Right atrium auricular region (tissue), 2 donors: ENCODE measurements at places on chromosomes 2 and 18. TPM values are rescaled to one million over a fixed set of nuclear protein-coding genes. Genes with fewer than 3 reads are reported as not detected.

Gene MLPH
- 108 TPM for total RNA-seq

Gene UGT1A8
- not detected for total RNA-seq

Gene TTR
- not detected for total RNA-seq

GRCh38 chr2:88016086-88016959 is at the start of gene RNU2-63P:
RNU2-63P (minus strand) TSS chr2:88016547.
- H3K27ac ChIP-seq = peak within 1 kb of the TSS; percentile 71
- no peaks in the 10 kb centered on the region for H3K4me1 ChIP-seq
- no peaks in the 10 kb centered on the region for H3K27me3 ChIP-seq
- no peaks in the 10 kb centered on the region for H3K36me3 ChIP-seq
- H3K4me3 ChIP-seq = peak within 1 kb of the TSS; percentile 63

- no peaks in the 10 kb centered on the region for H3K27me3 ChIP-seq
- H3K4me3 ChIP-seq = no peak overlapping the region
- DNase-seq = no peak
- H3K4me1 ChIP-seq = no peaks in the 10 kb centered on the region
Measured at GRCh38 chr2:217494557-217494956, 508.2 kb downstream of the TNS1 start.

DNA sequence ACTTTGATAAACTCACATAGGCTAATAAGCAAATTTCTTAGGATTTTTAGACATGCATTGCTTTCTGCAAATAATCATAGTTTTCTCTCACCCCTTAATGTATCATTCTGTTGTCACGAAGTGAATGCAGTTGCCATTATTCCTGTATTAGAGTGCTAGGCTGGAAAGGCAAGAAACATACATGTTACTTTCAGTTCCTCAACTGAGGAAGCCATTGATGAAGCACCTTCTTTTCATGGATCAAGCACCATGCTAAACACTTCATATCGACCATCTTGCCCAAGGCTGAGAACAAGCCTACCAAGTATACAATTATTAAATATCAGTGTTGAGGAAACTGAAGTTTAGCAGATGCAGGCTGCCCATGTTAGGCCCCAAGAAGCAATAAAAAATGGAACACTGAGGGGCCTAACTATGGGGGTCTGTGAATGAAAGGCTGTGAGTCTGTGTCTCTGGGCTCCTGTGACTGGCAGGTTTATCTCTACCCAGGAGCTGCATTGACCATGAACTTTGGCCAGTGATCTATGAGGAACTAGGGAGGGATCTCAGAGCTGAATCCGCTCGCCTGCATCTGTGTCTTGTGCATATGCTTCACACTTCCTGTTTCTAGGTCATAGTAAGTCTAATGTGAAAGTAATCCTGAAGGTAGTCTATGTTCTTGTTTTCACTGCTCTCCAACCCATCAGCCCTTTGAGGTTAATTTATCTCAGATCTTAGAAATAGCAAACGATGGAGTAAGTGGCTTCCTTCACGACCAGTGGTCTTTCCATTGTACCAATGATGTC is 16.0 kb upstream of the TSPYL6 start:
- H3K27ac ChIP-seq = no peak overlapping the region
- no peaks in the 10 kb centered on the region for H3K27me3 ChIP-seq
- H3K36me3 ChIP-seq = no peaks in the 10 kb centered on the region
- DNase-seq = no peak

DNA sequence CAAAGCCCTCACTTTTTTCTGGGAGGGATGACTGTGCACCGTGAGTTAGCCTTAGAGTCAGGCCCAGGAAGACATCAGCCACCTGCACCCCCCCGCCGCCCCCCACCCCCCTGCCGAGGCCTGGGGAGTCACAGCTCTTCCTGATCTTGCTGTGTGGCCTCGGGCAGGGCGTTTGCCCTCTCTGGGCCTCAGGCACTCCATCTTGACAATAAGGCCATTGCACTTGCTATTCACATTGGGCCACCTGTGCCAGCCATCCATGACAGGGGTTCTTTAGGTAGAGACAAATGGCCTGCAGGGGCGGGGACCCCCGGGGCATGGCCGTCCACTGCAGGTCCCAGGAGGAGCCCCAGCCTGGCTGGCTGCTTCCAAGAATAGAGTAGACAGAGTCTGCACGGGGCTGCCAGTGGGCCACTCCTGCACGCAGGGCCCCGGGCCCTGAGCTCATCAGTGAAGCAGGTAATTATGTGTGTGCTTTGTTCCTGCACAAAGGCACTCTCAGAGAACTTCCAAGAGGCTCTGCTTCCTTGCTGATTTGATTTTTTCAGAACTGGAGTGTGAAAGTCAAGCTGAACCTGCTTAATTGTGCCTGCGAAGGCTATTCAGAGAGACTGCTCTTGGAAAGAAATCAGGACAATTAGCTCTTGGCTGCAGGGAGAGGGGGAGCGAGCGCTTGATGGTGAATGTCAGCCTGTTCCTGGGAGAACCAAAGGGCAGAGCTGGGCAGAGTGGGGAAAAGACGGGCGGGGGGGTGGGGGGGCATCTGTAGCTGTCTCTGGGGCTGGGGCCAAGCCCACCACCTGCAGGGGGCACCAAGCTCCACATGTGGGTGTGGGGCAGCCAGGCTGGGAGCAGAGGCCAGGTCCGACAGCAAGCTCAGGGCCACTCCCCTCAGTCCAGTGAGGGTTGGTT is 40.3 kb downstream of the RRM2 start:
- no peak for DNase-seq
- no peak overlapping the region for H3K27ac ChIP-seq
- no peaks in the 10 kb centered on the region for H3K27me3 ChIP-seq
- H3K4me3 ChIP-seq = no peak overlapping the region
- no peaks in the 10 kb centered on the region for H3K36me3 ChIP-seq

- H3K36me3 ChIP-seq = no peaks in the 10 kb centered on the region
- no peaks in the 10 kb centered on the region for H3K4me1 ChIP-seq
- no peaks in the 10 kb centered on the region for H3K27me3 ChIP-seq
- no peak for DNase-seq
- no peak overlapping the region for H3K4me3 ChIP-seq
Measured at GRCh38 chr2:4246364-4247131, 543.2 kb downstream of the DCDC2C start.

DNA sequence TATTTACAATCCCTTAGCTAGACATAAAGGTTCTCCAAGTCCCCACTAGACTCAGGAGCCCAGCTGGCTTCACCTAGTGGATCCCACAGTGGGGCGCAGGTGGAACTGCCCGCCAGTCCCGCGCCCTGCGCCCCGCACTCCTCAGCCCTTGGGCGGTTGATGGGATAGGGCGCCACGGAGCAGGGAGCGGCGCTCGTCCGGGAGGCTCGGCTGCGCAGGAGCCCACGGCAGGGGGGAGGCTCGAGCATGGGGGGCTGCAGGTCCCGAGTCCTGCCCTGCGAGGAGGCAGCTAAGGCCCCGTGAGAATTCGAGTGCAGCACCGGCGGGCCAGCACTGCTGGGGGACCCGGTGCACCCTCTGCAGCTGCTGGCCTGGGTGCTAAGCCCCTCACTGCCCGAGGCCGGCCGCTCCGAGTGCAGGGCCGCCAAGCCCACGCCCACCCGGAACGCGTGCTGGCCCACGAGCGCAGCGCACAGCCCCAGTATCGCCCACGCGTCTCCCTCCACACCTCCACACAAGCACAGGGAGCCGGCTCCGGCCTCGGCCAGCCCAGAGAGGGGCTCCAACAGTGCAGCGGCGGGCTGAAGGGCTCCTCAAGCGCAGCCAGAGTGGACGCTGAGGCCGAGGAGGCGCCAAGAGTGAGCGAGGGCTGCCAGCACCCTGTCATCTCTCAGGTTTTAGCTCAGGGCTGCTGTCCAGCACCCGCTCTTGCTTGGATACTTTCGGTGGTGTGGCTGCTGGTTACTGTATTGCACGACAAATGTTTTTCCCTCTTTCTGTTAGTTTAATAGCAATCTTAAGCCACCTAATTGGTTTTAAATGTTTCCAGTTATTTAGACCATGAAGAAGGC is 83.8 kb upstream of the LDLRAD4 start:
- H3K27ac ChIP-seq = no peak overlapping the region
- H3K4me3 ChIP-seq = no peak overlapping the region
- H3K4me1 ChIP-seq = peaks cover 15% of the 10 kb centered on the region
- DNase-seq = no peak
- H3K27me3 ChIP-seq = no peaks in the 10 kb centered on the region

DNA sequence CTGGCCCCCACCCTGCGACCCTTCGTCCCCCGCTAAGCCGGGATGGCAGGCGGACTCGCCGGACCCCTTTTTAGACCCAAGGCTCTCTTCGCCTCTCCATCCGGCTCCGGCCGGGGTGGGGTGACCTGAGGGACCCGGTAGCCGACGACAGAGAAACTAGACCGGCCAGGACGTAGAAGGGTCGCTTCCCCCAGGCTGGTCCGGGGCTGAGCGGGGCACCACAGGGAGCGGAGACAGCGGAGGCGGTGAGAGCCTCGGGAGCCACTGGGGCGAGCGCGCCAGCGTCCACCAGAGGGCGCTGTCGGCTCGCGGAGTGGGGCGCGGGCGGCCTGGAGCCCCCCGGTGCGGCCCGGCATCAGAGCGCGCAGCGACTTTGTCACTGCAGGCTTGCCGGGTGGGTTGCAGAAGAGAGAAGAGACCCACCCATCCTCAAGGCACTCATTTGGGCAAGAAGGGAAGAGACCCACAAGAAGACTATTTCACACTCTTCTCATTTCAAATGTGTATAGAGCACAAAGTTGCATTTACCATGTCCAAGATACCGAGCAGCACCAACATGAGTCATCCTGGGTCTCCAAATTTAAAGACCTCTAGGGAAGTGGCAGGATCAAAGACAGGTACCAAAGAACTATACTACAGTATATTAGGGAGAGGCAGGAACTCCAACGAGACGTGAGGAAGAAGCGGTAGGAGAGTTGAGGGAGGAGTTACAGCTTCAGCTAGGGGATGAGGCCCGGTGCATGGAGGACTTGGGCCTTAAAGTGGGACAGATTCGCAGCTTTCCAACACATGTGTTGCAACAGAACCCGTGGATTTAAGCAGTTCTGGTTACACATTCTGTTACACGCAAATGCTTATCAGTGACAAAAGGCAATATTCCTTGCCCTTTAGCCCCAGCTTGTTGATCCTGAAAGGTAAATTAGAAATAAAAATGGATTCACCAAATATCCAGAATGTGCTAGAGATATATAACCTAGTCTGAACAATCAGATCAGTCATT is 7.6 kb upstream of the PRKCE start:
- H3K27ac ChIP-seq = no peak overlapping the region
- H3K4me3 ChIP-seq = peak overlapping the region; percentile 58
- H3K36me3 ChIP-seq = no peaks in the 10 kb centered on the region
- H3K4me1 ChIP-seq = no peaks in the 10 kb centered on the region

DNA sequence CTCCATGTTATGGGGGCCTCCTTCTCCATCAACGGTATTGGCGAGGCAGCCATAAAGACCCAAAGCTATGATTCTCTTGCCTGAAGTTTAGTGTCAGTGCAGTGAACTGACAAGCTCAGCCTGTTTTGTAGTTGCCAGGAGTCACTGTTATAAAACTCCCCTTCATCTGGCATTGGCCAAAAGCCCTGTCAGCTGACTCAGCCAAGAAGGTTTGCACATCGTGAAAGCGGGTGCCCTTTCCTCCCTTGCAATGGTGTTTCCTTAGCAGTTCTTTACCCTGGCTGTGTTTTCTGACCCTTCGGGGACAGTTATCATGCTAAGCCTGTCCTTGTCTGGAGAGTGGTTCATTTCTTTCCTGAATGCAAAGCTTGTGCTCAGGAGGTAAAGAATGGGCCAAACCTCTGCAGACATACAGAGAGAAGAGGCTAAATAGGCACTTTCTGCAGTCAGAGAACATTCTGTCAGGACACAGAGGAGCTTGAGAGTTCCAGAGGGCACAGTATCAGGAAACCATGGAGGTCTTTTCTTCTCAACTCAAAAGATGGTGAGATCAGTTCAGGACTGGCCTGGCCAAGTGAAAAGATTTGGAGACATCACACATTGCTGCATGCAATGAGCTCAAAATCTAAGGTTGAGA is 414.2 kb downstream of the ZNF521 start:
- DNase-seq = no peak
- H3K4me3 ChIP-seq = no peak overlapping the region
- H3K27me3 ChIP-seq = no peaks in the 10 kb centered on the region

DNA sequence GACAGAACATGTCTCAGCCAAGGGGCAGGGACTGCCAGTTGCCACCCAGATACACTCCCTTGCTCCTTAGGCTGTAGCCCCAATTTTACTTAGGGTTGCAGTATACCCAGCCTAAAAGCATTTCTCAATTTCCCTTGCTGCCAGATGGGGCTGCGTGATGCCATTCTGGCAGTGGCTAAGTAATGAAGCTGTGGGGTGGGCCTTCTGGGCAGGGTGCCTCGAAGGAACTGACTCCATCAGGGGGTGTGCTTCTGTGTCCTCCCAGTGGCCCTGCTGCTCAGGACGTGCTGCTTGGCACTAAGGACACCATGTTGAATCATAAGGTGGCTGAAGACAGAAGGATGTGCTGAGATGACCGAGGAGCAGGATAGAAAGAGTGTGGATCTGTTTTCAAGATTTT is 74.2 kb downstream of the VWA3B start:
- peaks cover 77% of the 10 kb centered on the region for H3K4me1 ChIP-seq
- peak overlapping the region; percentile 93 for H3K27ac ChIP-seq
- DNase-seq = no peak
- no peak overlapping the region for H3K4me3 ChIP-seq
- H3K27me3 ChIP-seq = no peaks in the 10 kb centered on the region
- H3K36me3 ChIP-seq = no peaks in the 10 kb centered on the region

GRCh38 chr2:181911830-181912229 is 20.3 kb downstream of the ITPRID2 start:
- no peaks in the 10 kb centered on the region for H3K4me1 ChIP-seq
- DNase-seq = no peak
- no peak overlapping the region for H3K4me3 ChIP-seq
- peaks cover 51% of the 10 kb centered on the region for H3K36me3 ChIP-seq
- H3K27ac ChIP-seq = no peak overlapping the region

- H3K27me3 ChIP-seq = no peaks in the 10 kb centered on the region
- no peaks in the 10 kb centered on the region for H3K36me3 ChIP-seq
- H3K27ac ChIP-seq = no peak overlapping the region
- H3K4me3 ChIP-seq = no peak overlapping the region
Measured at GRCh38 chr2:65161551-65162100, 31.7 kb upstream of the RAB1A start.

- H3K27me3 ChIP-seq = no peaks in the 10 kb centered on the region
- DNase-seq = no peak
- no peaks in the 10 kb centered on the region for H3K4me1 ChIP-seq
- H3K4me3 ChIP-seq = no peak overlapping the region
- peaks cover 53% of the 10 kb centered on the region for H3K36me3 ChIP-seq
Measured at GRCh38 chr2:667332-667999, 9.7 kb downstream of the TMEM18 start.

DNA sequence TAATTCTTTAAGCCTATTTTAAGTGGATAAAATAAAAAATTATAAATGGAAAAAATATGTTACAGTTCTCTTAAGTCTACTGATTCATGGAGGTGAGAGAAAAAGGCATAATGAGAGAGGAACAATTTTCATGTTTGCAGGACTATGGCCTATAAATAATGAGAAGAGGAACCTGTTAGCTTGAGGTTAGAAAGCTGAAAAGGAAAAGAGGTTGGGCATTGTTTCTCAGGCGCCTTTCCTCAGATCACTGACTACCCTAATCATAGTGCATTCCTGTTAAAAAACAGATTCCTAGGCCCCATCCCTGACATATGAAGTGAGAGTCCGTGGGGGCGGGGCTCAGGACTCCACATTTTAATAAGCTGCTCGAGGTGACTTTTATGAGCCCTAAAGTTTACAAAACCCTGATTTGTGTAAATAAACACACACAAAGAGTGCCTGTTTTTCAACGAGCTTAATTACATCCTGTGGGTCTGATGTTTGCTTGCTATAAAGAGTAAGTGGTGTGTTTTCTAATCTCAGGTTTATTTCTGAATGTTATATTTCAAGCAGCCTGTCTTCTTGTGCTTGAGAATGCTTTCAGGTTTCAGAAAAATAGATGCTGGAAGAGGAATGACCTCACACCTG is 335.5 kb downstream of the CLIP4 start:
- no peaks in the 10 kb centered on the region for H3K36me3 ChIP-seq
- no peak for DNase-seq
- no peak overlapping the region for H3K4me3 ChIP-seq
- H3K4me1 ChIP-seq = no peaks in the 10 kb centered on the region
